ENCODE measurements at places on chromosomes 13 and 19. TPM values are rescaled to one million over a fixed set of nuclear protein-coding genes. Genes with fewer than 3 reads are reported as not detected.

RASIP1 gene
- 1.3 TPM for total RNA-seq

ZNF90 gene
- total RNA-seq = 4.2 TPM

RFPL4A gene
- not detected for total RNA-seq

NLRP7 gene
- 0.25 TPM for total RNA-seq

NRTN gene
- total RNA-seq = 3.5 TPM

- DNase-seq = no peak
- peaks cover 48% of the 10 kb centered on the region for H3K27me3 ChIP-seq
- H3K36me3 ChIP-seq = no peaks in the 10 kb centered on the region
- H3K4me3 ChIP-seq = no peak overlapping the region
- no peak overlapping the region for H3K27ac ChIP-seq
Observed at GRCh38 chr13:28531845-28532387, 37.0 kb upstream of the FLT1 start.

- 0 out of 2 replicates have a peak, but pooled peaks cover 2% of the 10 kb centered on the region for H3K36me3 ChIP-seq
- H3K27ac ChIP-seq = no peak overlapping the region
- no peak overlapping the region for H3K4me3 ChIP-seq
- no peak for DNase-seq
- H3K27me3 ChIP-seq = no peaks in the 10 kb centered on the region
Observed at GRCh38 chr13:33193428-33193974, 92.1 kb downstream of the STARD13 start.

- H3K4me3 ChIP-seq = no peak overlapping the region
- no peak overlapping the region for H3K27ac ChIP-seq
- H3K4me1 ChIP-seq = no peaks in the 10 kb centered on the region
- H3K36me3 ChIP-seq = peaks cover 10% of the 10 kb centered on the region
- no peak for DNase-seq
Observed at GRCh38 chr13:113616281-113616906, 31.8 kb downstream of the TFDP1 start.

DNA sequence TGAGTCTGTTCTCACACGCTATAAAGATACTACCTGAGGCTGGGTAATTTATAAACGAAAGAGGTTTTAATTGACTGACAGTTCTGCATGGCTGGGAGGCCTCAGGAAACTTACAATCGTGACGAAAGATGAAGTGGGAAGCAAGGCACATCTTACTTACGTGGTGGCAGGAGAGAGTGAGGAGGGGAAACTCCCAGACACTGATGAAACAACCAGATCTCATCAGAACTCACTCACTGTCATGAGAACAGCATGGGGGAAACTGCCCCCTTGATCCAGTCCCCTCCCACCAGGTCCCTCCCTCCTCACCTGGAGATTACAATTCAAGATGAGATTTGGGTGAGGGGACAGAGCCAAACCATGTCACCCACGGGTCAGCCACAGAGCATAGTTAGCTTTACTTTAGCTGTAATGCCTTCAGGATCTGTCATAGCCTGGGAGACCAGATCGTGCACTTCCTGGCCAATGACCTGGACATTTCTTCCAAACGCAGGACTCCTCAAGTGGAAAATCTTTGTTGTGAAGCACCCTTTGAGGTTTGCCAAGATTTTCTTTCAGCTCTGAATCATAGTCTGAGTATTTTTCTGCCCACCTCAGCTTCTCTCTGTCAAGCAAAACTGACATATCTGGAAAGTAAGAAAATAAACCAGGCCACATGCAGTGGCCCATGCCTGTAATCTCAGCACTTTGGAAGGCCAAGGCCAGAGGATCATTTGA lies 25.2 kb upstream of the HIF3A start:
- no peaks in the 10 kb centered on the region for H3K27me3 ChIP-seq
- H3K4me1 ChIP-seq = peaks cover 29% of the 10 kb centered on the region
- H3K27ac ChIP-seq = peak overlapping the region; percentile 87
- H3K36me3 ChIP-seq = no peaks in the 10 kb centered on the region
- peak overlapping the region; percentile 19 for H3K4me3 ChIP-seq

- no peak overlapping the region for H3K4me3 ChIP-seq
- H3K4me1 ChIP-seq = no peaks in the 10 kb centered on the region
- no peaks in the 10 kb centered on the region for H3K27me3 ChIP-seq
Observed at GRCh38 chr13:97316390-97316789, 94.3 kb downstream of the MBNL2 start.

- no peak overlapping the region for H3K27ac ChIP-seq
- no peak overlapping the region for H3K4me3 ChIP-seq
- H3K36me3 ChIP-seq = no peaks in the 10 kb centered on the region
- no peaks in the 10 kb centered on the region for H3K4me1 ChIP-seq
- no peaks in the 10 kb centered on the region for H3K27me3 ChIP-seq
Observed at GRCh38 chr13:90154311-90154960, 1193.1 kb upstream of the MIR17HG start.

GRCh38 chr13:28611654-28612131 lies 47.2 kb upstream of the POMP start:
- H3K27me3 ChIP-seq = peaks cover 51% of the 10 kb centered on the region
- no peaks in the 10 kb centered on the region for H3K4me1 ChIP-seq
- no peak overlapping the region for H3K27ac ChIP-seq
- DNase-seq = no peak
- H3K36me3 ChIP-seq = no peaks in the 10 kb centered on the region
